ENCODE measurements at places on chromosomes 1 and 21.

- no peak for DNase-seq
These were observed 2.9 kb upstream of the TFF3 start for GRCh38 chr21:42317826-42318746.

DNA sequence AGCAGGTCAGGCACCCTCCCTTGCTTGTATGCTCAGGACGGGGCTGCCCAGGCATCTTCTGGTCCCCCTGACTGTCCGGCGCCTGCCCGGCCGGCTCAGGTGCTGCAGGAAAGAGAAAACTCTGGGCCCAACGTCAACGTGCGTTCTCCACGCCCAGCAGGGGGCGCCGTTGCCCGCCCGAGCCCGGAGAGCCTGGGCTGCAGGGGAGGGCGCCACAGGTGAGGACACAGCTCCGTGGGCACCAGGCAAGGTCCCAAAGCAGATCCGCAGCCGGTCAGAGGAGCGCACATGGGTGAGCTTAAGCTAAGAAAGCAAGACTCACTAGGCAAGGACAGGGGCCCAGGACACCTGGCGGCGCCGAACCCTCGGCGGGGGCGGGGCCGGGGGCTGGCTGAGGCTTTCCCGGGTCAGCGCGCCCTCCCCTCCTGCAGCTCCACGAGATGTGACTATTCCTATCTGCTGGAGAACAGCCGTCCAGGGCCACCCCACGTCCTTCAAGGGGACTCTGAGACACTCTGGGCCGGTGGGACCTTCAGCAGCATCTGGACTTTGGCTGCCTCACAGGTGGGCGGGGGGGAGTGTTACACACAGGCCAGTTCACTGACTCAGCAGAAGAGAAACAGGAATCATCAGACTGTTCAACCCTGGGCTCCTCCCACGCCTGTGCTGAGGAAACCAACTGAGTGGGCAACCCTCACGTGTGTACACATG is 29.3 kb downstream of the KRTAP10-1 start:
- peak; percentile 70 for DNase-seq

GRCh38 chr1:29280409-29281131 is 44.2 kb downstream of the PTPRU start:
- DNase-seq, result no peak

GRCh38 chr1:198258491-198258890 is 101.7 kb downstream of the NEK7 start:
- DNase-seq, result no peak

DNA sequence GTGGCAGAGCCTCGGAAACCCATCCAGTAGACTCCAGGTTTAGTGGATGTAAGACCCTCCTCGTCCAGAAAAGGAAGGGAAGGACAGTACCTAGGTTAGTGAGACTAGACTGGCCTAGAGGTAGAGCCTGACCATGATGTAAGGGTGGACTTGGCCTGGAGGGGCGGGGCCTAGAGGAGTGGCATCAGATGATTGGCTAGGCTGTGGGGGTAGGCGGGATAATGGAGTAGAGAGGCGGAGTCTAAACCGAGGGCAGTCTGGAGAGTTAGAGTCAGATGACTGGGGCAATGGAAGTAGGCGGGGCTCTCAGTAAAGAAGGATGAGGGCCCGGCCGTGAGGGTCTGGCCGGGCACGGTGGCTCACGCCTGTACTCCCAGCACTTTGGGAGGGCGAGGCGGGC is 70.1 kb downstream of the EPHB2 start:
- peak; percentile 29 for DNase-seq

DNA sequence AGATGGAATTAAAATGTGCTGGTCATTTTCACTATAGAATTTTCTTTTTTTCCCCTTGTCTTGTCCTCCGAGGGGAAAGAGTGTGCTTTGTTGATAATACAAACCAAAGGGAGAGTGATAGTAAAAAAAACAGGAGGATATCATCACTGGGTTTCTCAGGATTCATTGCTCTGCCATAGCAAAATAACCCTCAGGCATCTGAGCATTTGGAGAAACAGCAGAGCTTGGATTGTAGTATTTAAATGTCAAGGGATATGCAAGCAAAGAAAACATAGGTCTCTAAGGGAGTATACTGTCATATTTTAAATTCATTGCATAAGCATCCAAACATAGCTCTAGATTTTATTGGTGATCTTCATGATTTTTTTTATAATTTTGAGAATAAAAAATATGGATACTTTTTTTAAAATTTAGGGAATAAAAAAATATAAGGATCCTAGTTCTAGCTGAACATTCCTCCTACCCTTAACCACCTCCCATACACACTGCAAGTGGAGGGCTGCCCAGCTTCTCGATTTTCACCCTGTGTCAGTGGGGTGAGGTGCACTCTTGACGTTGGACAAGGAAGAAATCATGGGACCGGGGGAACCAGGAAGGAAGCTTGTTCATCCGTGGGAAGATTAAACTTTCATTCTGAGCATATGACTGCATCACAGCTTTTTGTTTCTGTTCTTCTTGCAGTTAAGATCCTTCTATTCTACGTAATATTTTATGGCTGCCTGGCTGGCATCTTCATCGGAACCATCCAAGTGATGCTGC is 4.4 kb downstream of the ATP1B1 start:
- no peak for DNase-seq

- no peak for DNase-seq
These were observed 2.1 kb upstream of the PLA2G2F start for GRCh38 chr1:20137055-20137454.

DNA sequence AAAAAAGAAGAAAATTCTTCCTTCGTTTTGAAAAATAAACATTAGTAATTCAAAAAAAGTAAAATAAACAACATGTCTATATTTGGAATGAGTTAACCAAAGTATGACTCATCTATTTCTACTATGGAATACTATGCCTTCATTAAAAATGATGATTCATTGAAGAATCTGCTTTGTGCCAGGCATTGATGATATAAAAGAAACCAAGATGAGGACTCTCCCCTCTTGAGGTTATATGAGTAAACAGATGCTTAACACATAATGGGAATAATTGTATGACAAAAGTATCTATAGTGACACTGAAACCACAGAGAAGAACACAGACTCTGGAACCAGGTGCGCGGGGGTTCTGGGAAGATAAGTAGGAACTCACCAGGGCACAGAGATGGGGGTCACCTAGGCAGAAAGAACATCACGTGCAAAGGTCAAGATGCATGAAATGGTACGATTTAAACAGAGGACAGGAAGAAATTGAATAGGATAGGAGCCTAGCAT is 18.8 kb downstream of the ELF3 start:
- DNase-seq, result peak; percentile 49

GRCh38 chr1:161439280-161440232 is 65.7 kb upstream of the FCGR2A start:
- DNase-seq, result peak; percentile 63

DNA sequence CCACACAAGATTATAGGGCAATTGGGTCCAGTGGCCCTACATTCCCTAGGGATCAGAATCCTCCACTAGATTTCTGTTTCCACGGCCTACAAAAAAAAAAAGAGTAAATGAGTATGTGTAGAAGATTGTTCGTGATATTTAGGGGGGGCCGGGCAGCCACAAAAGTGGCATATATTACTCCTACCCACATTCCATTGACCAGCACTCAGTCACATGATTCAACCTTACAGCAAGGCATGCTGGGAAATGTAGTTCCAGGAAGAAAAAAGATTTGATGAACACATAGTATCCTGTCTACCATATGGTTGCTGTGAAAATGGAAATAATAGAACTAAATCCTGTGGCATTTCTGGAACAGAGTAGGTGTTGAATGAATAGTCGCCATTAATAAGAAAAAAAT is 43.4 kb upstream of the GJB5 start:
- DNase-seq, result peak; percentile 16

- no peak for DNase-seq
These were observed 317.0 kb downstream of the BARHL2 start for GRCh38 chr1:90400131-90400530.

Data from hematopoietic multipotent progenitor cell treated with erythropoietin and hydrocortisone succinate and interleukin-3 and kit ligand, for 6 days (in vitro differentiated cells).